ENCODE measurements at places on chromosomes 11 and 22. TPM values are rescaled to one million over a fixed set of nuclear protein-coding genes. Genes with fewer than 3 reads are reported as not detected.

The NPAS4 gene
- not detected for total RNA-seq

The MIF gene
- 582 TPM for total RNA-seq

The LRP4 gene
- total RNA-seq = 0.98 TPM

The MS4A6A gene
- not detected for total RNA-seq

The TREH gene
- not detected for total RNA-seq

The DDIAS gene
- 23.4 TPM for total RNA-seq

The POU2AF2 gene
- total RNA-seq = not detected

The BIK gene
- 0.20 TPM for total RNA-seq

The PTPRCAP gene
- 0.39 TPM for total RNA-seq

The DDI1 gene
- total RNA-seq = not detected

The GAS2 gene
- 1.1 TPM for total RNA-seq

The RTN4R gene
- total RNA-seq = 0.39 TPM

The CPT1B gene
- 5.0 TPM for total RNA-seq

The DEFB131B gene
- total RNA-seq = not detected

The IL17REL gene
- not detected for total RNA-seq

The MUC5AC gene
- total RNA-seq = not detected

The RASD2 gene
- total RNA-seq = 0.24 TPM

The ZP1 gene
- total RNA-seq = 3.7 TPM

The SHANK2 gene
- under 0.01 TPM for total RNA-seq

The SPTBN2 gene
- 0.68 TPM for total RNA-seq

The MADD gene
- 17.0 TPM for total RNA-seq

The LIN7C gene
- total RNA-seq = 47.3 TPM

The APOA5 gene
- total RNA-seq = not detected

The VWA5A gene
- 1.8 TPM for total RNA-seq

The OR5B21 gene
- total RNA-seq = not detected

The TEX12 gene
- total RNA-seq = 0.29 TPM

The CRYBB3 gene
- not detected for total RNA-seq
